Left lung (tissue), 14 donors: ENCODE measurements at places on chromosomes 16 and 17. TPM values are rescaled to one million over a fixed set of nuclear protein-coding genes. Genes with fewer than 3 reads are reported as not detected.

Gene CACNB1
- polyA plus RNA-seq: 13.7 TPM

Gene TPSD1
- not detected for polyA plus RNA-seq

Gene KRT20
- 0.09 TPM for polyA plus RNA-seq

Gene MMP15
- 49.3 TPM for polyA plus RNA-seq

Gene CD300LB
- polyA plus RNA-seq: 0.24 TPM

Gene STX1B
- polyA plus RNA-seq: 0.64 TPM

Gene HOXB4
- 12.9 TPM for polyA plus RNA-seq

Gene MAP2K3
- 29.9 TPM for polyA plus RNA-seq

Gene GPATCH8
- polyA plus RNA-seq: 57.5 TPM

Gene RAC3
- 14.5 TPM for polyA plus RNA-seq

Gene XYLT1
- 6.0 TPM for polyA plus RNA-seq

Gene PRAC1
- not detected for polyA plus RNA-seq

Gene PIPOX
- polyA plus RNA-seq: 2.2 TPM

Gene CACNG3
- polyA plus RNA-seq: not detected

Gene TEKT5
- 0.49 TPM for polyA plus RNA-seq

Gene KRTAP2-3
- not detected for polyA plus RNA-seq

Gene C1QTNF8
- 0.10 TPM for polyA plus RNA-seq

Gene ZFPM1
- 1.8 TPM for polyA plus RNA-seq

Gene MAZ
- 290 TPM for polyA plus RNA-seq

Gene CCDC200
- 20.2 TPM for polyA plus RNA-seq

Gene KRT10
- polyA plus RNA-seq: 35.3 TPM

- DNase-seq: no peak
Measured at GRCh38 chr16:74462361-74462760, 41.1 kb upstream of the CLEC18B start.

DNA sequence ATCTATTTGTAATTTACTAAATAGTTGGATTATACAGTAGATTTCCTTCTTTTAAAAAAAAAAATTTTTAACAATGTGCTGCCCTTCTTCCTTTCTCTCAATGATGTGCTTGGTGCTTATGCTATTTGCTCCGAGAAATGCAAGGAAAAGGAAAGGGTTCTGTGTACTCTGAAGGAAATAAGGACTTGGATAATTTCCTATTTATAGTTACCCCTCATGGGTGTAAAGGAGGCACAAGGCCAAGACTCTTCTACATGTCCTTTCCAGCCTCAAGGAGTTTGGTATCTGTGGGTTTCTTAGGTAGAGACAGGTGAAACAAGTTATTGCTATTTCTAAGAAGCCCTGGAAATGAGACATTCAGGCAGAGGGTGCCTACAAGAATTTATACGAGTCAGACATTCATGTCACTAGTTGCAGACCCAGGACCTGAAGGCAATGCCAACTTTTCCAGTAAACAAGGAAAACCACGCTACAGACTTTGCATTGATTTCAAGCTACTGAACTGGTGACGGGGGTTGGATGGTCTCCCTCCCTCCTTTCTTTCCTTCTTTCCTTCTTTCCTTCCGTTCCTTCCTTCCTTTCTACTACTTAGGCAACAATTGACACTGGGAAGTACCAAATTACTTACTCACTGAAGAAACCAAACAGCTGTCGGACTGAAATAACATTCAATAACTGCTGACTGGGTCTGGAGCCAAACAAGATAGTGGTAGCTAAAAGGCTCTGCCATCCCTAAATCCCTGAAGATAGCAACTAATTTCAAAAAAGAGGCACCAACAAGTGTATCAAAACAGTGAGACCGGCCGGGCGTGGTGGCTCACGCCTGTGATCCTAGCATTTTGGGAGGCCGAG lies 33.8 kb upstream of the GHDC start:
- peak; percentile 53 for DNase-seq

DNA sequence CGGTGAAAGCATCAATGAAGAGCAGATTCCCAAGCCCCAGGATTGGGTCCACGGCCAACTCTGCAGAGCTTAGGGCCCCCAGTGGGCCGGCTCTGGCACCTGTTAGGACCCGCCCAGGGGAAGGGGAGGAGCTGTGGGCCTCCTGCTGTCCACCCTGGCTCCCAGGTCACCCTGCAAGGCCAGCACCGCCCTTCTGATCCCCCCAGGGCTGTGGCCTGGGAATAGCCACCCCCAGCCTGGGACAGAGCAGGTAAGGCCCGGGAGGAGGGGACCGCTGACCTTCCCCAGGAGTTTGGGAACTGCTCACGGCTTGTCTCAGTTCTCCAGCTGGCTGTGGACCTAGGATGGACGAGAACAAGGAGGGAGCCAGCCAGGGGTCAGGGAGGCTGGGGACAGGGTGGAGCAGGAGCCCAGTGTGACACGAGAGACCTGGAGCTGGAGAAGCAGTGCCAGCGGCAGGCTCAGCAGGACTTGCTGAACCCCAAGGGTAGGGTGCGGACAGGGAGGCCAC lies 39.3 kb upstream of the SLC38A10 start:
- peak; percentile 73 for DNase-seq

- no peak for DNase-seq
Measured at GRCh38 chr16:87060034-87060986, 256.9 kb downstream of the C16orf95 start.

- no peak for DNase-seq
Measured at GRCh38 chr17:52138752-52139151, 19.8 kb downstream of the CA10 start.

GRCh38 chr16:1430759-1431496 lies at the start of gene PERCC1:
PERCC1 (plus strand) TSS chr16:1431078; CDS start chr16:1432594, 1,516 bp downstream.
- no peak for DNase-seq

GRCh38 chr16:68707340-68708152 lies 29.5 kb upstream of the CDH1 start:
- peak; percentile 85 for DNase-seq

- DNase-seq: no peak
Measured at GRCh38 chr17:45073414-45074070, 12.4 kb downstream of the NMT1 start.

DNA sequence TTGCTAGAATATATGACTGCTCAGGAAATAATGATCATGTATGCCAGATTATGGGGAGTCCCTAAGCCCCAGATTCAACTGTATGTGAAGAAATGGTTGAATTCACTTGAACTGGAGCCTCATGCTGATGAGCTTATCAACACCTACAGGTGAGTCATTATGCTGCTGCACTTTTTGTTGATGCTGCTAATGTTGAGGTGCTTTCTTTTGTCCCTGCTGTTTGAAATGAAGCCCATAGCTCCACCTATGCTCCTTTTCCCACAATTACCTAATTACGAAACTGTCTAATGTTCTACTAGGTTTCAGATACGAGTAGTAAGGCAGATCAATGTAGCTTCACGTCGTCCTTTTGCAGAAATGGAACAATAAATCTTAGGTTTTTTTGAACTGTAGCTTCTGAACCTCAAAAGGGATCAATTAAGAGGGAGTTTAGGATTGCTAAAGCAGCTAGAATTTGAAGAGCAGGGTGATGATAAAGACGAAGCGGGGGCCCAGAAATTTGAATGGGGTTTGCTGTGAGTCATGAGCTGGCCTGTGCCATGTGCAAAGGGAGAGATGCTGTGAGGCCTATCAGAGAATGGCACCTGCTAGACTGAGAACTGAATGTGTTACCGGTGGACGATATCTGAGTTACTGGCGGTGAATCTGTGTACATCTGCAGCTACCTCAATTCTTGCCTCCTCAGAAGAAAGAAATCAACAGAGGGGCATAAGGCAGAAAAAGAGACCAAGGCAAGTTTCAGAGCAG lies 6.1 kb upstream of the UQCRC2 start:
- DNase-seq: no peak

GRCh38 chr16:10943064-10943353 lies 741 bp upstream of the DEXI start:
- DNase-seq: no peak

DNA sequence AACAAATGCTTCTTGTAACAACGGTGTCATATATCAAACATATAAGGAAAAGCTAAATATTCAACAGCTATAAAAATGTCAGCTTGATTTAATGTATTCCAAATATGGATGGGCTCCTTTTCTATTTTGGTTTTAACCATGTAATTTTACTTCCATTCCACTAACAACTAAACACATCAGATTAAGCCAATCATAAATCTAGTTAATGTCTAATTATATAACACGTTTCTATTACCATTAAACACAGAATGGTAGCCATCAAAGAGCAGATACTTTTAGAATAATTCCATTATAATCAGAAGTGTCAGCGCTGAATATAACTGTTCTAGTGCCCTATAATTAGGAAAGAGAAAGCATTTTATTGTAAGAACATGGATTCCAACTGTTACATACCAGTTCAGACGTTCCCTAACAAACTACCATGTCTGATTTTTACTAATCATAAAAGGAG lies 10.0 kb downstream of the CMC2 start:
- no peak for DNase-seq

GRCh38 chr17:53321651-53322050 lies 501.1 kb upstream of the KIF2B start:
- DNase-seq: no peak

DNA sequence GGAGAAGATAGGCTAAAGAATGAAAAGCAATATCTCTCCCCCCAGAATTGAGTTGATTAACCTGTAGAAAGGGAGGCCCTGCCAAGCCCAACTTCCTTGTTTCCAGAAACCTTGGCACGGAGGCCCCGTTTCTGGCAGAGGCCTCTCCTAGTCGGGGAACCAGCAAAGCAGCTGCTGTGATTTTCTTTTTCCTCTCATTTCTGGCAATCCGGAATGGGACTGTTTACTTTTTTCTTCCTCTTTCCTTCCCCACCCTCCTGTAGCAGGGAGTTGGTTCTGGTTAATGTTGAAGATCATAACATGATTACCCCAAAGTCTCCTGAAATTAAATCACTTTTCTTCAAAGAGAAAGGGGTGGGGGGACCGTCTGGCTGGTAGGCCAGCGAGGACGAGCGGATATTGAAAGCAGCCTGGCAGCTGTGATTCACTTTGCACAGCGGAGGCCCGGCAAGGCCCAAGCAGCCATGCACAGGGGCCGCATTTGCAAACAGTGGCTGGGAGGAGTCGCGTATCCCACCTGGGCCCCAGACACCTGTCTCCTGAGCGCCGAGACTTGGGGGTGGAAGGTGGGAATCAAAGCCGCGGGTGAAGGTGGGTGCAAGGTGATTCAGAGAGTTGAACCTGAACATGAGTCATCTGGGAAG lies 51.5 kb downstream of the NTN1 start:
- no peak for DNase-seq

DNA sequence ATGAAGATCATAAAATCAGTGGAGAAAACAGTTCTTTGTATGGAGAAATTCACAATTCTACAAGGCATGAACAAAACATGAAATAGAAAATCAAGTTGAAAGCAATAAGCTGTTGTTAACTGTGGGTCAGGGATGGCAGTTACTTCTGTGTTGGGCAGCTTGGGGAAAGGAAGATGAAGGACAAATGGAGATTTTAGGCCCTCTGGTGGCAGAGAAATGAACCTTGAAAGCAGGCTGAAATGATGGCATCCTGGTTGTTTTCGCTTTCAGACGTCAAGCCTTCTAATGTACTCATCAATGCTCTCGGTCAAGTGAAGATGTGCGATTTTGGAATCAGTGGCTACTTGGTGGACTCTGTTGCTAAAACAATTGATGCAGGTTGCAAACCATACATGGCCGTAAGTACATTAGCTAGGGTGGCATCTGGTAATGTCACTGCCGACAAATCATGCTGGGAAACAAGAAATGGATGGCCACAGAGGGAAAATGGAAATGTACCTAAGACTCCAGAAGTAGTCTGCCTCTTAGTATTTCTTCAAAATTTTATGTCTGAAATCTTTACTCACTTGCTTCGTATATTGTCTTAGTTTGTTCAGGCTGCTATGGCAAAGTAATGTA lies 108.9 kb downstream of the MAP2K6 start:
- DNase-seq: no peak

- no peak for DNase-seq
Measured at GRCh38 chr16:84758627-84759026, 58.8 kb downstream of the USP10 start.

GRCh38 chr17:64978138-64978537 lies 58.9 kb upstream of the LRRC37A3 start:
- no peak for DNase-seq

GRCh38 chr16:4147236-4147635 lies 31.0 kb upstream of the ADCY9 start:
- no peak for DNase-seq

- DNase-seq: no peak
Measured at GRCh38 chr17:59332749-59333377, 1.4 kb downstream of the YPEL2 start.

GRCh38 chr17:59349178-59349577 lies 17.7 kb downstream of the YPEL2 start:
- DNase-seq: no peak

DNA sequence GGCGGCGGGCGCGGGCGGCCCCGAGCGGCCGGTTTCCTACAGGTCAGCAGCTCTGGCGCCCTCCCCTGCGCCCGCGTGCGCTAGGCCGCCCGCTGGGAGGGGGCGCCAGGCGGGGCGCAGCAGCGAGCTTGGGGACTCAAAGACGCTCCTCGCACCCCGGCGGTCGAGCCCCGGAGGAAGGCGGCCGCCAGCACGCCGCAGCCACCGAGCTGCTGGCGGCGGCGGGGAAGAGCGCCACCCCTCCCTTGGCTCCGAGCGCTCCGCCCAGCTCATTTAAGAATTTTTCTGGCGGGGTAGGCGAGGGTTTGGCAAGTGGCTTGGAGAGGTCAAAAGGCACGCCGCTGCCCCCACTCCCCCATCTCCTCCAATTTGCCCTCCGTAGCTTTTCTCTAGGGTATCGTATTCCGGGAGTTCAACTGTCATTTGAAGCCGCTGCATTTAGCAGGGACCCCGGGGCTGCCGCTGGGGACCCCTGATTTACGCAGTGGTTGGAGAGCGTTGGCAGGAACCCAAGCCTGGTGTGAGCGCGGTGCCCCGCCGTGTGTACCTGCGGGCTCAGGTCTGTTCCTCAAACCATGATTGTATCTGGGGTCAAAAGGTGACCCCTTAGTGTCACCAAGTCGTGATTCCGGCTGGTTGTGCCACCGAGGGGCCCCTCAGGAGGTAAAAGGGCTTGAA lies 59.5 kb upstream of the GSE1 start:
- DNase-seq: peak; percentile 72

- DNase-seq: no peak
Measured at GRCh38 chr16:10529895-10530669, 50.3 kb downstream of the EMP2 start.

- no peak for DNase-seq
Measured at GRCh38 chr16:24478401-24478800, 61.0 kb upstream of the RBBP6 start.

- DNase-seq: no peak
Measured at GRCh38 chr17:30000755-30001257, 59.4 kb downstream of the EFCAB5 start.

DNA sequence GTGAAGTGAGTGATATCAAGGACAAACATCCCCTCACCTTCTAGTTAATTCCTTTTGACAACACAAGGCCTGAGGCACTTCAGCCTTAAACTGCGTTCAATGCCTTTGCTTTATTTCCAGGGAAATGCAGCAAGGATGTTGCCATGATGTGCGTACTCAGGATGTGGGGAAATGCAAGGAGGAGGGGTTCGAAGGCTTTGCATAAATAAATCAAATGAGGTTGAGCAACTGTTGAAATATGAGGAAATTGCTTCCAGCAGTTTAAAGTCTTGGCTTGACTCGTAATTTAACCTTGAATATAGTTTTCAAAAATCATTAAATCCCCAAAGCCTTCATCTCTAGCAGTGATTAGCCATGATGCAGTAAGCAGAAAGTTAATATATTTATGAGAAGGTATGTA lies 81.8 kb upstream of the CCL2 start:
- no peak for DNase-seq

- no peak for DNase-seq
Measured at GRCh38 chr16:23110257-23110899, 38.9 kb downstream of the USP31 start.

- DNase-seq: no peak
Measured at GRCh38 chr17:77854083-77854758, 104.3 kb upstream of the TNRC6C start.

GRCh38 chr17:79799174-79799537 lies 2.3 kb upstream of the CBX8 start:
- DNase-seq: no peak
